ENCODE measurements at places on chromosomes 5 and 9. TPM values are rescaled to one million over a fixed set of nuclear protein-coding genes. Genes with fewer than 3 reads are reported as not detected.

DNA sequence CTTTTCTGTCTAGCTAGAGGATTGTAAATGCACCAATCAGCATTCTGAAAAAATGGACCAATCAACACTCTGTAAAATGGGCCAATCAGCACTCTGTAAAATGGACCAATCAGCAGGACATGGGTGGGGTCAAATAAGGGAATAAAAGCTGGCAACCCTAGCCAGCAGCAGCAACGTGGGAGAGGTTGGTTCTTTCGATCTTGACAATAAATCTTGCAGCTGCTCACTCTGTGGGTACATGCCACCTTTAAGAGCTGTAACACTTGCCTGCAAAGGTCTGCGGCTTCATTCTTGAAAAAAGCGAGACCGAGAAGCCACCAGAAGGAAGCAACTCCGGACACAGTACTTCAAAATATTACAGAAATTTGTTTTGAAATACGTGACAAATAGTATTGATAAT lies 424.6 kb upstream of the CDH9 start:
- no peak for DNase-seq

DNA sequence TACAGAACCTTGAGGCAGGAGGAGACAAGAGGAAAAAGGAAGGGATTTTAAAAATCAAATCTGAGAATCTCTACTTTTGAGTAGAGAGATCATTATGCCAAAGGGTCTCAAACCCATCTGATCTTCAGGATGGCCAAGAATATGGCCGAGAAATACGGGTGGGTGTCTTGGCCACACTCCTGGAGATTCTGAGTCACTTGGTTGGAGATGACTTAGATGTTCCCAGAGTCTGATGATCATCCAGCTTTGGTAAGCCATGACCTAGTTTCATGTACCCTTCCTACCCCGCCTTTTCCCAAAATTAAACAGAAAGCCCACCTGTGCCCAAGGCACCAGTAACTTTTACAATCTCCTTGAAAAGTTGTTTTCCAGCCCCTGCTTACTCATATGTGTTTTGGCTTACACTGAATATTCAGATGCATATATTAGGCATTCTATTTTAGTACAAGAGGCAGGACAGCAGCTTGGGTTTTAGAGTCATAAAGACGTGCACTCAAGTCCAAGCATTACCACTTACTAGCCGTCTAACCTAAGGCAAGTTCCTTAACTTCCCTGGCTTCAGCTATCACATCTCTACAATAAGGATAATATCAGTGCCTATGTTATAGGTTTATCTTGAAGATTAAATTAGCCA lies 167.0 kb upstream of the GPR151 start:
- DNase-seq, result no peak

DNA sequence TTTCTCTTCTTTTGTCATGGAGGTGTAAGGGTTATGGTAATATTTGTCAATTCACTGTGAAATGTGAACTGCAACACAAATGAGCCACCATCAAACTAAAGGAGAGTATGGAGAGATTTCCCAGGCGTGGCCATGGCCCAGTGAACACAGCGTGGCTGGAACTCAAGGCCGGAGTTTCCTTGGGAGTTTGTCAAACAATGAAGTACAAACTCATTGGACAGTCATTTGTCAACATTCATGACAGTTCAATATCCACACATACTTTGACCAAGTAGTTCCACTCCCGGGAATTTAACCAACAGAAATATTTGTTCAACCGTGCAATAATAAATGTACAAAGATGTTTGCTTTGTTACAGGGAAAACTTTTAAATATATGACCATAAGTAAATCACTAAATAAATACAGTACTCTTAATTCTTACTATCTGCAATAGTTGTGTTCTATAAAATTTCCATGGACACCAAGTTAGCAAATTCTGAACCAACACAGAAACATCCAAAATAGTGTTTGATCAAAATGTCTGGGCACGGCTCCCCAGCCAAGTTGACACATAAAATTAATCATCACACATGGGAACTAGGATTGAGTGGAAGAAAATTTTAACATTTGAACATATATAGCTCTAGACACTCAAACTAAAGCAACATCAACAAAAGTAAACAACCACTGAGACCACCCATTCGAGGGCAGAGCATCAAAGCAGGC lies 87.1 kb downstream of the DIRAS2 start:
- no peak for DNase-seq

DNA sequence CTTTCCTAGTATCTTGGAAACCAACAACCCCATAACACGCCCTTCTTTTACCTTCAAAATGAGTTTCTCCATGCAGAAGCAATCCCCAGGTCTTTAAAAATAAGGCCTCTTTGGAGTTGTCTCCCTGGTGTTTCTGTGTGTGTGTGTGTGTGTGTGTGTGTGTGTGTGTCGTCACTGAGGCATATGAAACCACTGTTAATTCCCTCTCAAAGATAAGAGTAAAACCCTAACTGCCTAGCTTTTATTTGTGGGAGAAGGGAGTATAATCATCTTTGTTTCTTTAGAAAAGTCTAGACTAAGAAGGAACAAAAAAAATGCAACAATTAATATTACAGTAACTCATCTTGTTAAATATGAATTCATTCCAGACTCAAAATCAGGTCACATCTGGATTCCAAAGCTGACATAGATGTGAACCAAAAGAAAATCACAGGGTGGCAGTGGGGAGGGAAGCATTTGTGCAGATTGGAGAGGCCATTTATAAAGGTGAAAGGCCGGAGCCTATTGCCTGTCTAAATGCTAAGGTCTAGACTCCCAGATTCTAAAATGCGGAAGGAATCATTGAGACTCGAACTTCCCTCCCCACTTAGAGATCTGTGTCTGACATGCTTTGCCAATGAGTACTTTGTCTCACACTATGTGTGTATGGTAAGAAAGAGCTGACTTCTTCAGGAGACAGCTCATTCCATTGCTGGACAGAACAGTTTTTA lies 91.4 kb downstream of the ZNF366 start:
- no peak for DNase-seq

Gene TRPM3
- not detected for total RNA-seq

Gene DPYSL3
- not detected for total RNA-seq

Gene OTULINL
- total RNA-seq, result 33.0 TPM
